Kidney epithelial cell (primary cell): ENCODE measurements at places on chromosomes 12 and 14.

DNA sequence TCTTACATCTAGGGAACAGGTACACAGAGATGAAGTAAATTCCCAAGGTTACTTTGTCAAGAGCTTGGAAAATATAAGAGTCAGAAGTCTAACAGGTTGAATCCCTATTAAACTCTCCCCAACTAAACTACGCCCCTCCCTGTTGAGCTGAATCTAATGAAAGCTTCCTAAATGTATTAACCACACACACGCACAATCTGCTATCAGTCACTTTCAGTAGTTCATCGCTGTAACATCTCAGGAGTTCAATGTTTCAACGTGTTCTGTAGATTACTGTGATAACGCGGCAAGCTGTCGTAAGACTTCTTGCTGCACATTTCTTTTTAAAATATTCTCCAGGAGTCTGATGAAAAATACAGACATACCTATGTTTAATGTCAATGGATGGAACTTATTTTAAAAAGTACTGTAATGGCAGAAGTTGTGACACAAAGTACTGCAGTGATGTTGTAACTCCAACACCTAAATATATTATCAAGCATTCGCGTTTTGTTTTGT lies 612 bp upstream of the SLC25A3 start:
- no peak for DNase-seq

- no peak for DNase-seq
Observed at GRCh38 chr12:109689426-109689825, 24.2 kb upstream of the FAM222A start.

- DNase-seq = no peak
Observed at GRCh38 chr12:124172636-124173035, 122.3 kb upstream of the RFLNA start.

GRCh38 chr14:26794731-26795130 lies 196.9 kb upstream of the NOVA1 start:
- no peak for DNase-seq

GRCh38 chr14:62684376-62684775 lies 360.9 kb downstream of the KCNH5 start:
- no peak for DNase-seq

DNA sequence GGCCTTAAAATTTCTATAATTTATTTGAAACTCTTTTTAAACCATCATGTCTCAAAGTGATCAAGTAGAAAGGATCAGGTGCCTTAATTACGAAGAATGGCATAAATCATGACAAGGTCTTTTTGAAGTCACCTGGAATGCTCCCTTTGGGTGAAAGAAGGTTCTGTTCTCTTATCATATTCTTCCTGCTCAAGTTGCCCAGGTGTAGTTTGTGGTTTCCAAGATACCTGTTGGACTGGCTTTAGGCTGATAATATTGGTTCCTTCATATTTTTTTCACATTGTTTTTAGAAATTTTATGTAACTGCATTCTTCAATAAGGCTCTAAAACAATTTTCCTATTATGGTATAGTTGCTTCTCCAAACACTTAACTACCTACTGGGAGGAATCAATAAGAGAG lies 29.2 kb downstream of the RASSF3 start:
- no peak for DNase-seq

DNA sequence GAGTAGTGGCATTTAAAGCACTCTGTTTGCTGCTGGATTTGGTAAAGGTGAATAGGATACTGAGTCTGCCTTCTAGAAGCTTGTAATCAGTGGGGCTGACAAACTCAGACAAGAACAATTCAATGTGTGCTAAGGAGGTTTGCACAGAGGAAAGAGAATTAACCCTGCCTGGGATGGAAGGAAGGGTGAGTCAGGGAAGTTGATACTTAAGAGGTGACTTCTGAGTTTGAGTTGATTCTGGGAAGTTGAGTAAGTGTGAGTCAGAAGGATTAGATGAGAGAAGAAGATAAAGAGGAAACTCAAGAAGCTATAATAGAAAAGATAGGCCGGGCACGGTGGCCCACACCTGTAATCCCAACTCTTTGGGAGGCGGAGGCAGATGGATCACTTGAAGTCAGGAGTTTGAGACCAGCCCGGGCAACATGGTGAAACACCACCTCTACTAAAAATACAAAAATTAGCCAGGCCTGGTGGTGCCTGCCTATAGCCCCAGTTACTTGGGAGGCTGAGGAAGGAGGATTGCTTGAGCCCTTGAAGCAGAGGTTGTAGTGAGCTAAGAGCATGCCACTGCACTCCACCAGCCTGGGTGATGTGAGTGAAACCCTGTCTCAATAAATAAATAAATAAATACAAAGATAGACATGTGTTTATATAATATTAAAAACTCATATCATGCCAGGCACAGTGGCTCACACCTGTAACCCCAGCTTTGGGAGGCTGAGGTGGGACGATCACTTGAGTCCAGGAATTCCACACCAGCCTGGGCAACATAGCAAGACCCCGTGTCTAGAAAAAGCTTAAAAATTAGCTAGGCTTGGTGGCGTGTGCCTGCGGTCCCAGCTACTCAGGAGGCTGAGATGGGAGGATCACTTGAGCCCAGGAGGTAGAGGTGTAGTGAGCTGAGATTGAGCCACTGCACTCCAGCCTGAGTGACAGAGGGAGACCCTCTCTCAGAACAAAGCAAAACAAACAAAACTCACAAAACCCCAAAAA lies 126.8 kb upstream of the CPM start:
- DNase-seq = peak; percentile 85

- DNase-seq = no peak
Observed at GRCh38 chr12:118060301-118061010, 523 bp downstream of the WSB2 start.
